ENCODE measurements at places on chromosomes 6 and 20. TPM values are rescaled to one million over a fixed set of nuclear protein-coding genes. Genes with fewer than 3 reads are reported as not detected.

RNF144B gene
- 41.2 TPM for total RNA-seq

ACOT13 gene
- 5.7 TPM for total RNA-seq

BCAS4 gene
- 1.0 TPM for total RNA-seq

CD109 gene
- total RNA-seq: 29.6 TPM

Measured in tongue (tissue), 3 donors.